ENCODE measurements at places on chromosomes 7 and 10.

- DNase-seq = no peak
These were observed 6.3 kb downstream of the TMEM60 start for GRCh38 chr7:77791956-77792355.

GRCh38 chr10:14757986-14758385, 16.7 kb downstream of the FAM107B start:
- no peak for DNase-seq

DNA sequence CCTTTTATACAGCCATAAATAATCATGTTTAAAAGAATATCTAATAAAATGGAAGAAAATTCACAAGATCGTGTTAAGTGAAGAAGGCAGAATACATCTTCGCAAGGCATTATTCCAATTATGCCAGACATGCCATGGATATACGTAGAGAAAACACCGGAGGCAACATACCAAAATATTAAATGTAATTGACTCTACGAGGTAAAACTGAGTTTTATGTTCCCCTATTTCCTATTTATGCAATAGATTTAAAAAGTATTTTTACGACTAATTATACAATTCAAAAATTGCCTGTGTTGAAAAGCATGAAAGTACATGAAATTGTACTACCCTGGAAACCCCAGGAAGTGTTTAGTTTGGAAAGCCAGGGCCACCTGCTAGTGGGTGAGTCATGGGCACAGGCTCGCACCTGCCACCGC, 936 bp upstream of the REPIN1 start:
- DNase-seq = no peak

GRCh38 chr7:50696810-50697582, 85.7 kb downstream of the GRB10 start:
- DNase-seq = no peak

GRCh38 chr7:29563590-29564495, at the start of gene PRR15:
TSS of gene PRR15 (plus strand) at chr7:29563835. CDS start at chr7:29566330, 2,495 bp downstream.
- no peak for DNase-seq

DNA sequence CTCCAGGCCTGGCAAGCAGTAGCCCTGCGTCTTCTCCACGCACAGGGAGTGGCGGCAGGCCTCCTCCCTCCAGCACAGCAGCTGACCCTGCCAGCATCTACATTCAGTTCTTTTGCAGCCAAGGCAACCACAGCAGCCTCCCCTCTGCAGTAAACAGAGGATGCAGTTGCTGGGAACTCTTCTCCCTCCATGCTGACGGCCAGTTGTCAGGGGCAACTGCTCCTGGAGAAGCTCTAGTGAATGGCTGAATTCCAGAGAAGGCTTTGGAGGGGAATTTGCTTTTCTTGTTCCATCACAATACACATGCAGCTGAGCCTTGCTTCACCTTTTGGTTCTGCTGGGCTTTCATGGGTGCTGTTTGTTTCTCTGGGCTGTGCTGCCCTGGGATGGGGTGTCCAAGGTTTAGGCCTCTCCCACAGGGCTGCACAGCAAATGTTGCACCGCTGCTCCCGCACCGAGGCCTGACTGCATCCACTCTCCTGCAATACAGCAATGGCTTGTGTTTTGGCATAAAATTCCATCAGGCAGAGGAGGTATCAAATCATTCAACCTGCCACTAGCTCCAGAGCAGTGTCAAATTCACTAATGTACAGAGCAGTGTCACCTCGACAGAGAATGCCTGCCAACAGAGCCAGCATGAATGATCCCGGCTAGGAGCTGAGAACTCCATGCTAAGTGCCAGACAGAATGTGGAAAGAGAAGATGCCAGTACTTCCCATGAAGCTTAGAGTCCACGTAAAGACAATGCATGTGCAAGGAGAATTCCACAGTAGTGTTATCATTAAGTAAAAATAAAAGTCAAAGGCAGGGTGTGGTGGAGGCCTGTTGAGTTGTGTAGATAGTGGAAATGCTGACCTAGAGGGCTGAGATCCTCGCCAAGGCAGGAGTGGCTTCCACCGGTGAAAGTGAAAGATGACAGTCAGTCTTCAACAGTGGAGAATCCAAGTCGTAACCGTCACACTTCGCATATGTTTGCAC, 399.6 kb downstream of the DPP6 start:
- no peak for DNase-seq

DNA sequence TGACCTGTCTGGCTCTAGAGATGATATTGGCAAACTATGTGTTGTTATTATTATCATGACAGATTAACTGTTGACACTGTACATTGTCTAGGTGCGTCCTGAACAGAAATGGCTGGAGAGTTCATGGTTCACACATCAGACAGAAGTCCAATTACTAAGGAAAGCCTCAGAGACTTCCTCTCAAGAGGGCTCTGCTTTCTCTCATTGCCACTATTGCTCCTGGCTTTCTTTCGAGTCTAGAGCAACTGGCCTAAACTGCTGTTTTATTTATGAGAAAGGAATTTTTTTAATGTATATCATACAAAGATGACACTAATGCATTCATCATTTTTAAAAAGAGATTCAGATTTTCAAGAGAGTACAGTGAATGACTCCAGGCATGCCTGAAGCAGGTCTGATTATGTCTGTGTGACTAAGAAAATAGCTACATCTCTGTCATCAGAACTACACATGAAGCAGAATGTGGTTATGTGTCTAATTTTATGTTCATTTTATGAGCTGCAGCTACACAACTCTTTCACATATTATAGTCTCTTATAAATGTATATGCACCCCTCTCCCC, 30.4 kb downstream of the NRCAM start:
- no peak for DNase-seq

DNA sequence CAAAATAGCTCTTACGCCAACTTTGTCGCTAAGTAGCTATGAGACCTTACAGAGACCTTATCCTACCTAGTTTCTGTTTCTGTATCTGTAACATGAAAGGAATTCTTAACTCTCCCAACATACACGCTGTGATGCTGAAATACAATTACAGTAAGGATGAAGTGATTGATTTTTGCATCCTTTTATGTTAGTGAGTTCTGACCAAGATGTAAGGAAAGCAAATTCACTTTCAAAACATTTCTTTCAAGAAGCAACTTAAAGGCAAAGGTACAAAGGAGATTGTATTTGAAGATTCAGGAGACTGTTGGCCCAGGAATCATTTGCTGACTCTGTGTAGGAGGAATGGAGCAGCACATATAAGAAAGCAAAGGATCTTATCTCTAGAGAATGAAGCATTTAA, 7.1 kb upstream of the ANK3 start:
- no peak for DNase-seq

DNA sequence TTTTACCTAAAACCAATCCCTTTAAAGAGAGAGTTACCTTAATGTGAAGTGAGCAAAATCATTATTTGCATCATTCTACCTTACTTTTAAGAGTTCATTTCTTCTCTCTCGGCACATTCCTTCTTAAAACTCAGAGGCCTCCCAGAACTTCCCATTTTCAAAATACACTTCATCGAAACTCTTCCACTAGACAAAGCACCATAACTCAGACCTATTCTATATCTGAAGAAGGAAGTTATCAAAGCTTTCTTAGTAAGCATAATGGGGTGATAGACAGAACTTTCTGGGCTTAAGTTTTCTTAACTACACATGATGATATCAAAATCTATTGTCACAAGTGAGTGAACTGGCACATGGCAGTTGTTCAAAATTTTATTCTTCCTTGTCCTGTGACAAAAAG, 24.6 kb upstream of the GNAT3 start:
- no peak for DNase-seq

- no peak for DNase-seq
These were observed at the start of gene ABCC2 for GRCh38 chr10:99782447-99783286. TSS of gene ABCC2 (plus strand) at chr10:99782640. CDS start at chr10:99782845, 205 bp downstream.

GRCh38 chr10:28020993-28021982, 22.4 kb upstream of the ODAD2 start:
- no peak for DNase-seq

GRCh38 chr7:51054231-51054630, 262.4 kb downstream of the COBL start:
- no peak for DNase-seq

GRCh38 chr7:36188906-36189305, 35.9 kb downstream of the EEPD1 start:
- DNase-seq = no peak

GRCh38 chr7:636396-636795, 90.1 kb upstream of the DNAAF5 start:
- DNase-seq = peak; percentile 55

DNA sequence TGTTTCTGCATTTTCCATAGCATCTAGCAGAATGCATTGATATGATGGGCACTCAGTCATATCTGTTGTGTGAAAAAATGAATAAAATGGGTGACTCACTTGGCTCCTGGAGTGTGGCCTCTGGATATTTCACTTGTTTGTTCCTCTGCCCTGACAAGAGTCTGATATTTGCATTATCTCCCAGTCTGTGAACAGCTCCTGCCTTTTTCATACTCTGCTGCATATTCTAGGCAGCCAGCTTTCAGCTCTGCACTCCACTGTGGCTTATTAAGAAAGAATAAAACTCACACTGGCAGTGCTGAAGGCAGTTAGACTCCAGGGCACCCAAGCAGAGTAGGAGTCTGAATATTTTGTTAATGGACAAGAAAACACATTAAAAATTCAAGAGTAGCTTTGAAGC, 623.9 kb downstream of the SORCS1 start:
- DNase-seq = no peak

DNA sequence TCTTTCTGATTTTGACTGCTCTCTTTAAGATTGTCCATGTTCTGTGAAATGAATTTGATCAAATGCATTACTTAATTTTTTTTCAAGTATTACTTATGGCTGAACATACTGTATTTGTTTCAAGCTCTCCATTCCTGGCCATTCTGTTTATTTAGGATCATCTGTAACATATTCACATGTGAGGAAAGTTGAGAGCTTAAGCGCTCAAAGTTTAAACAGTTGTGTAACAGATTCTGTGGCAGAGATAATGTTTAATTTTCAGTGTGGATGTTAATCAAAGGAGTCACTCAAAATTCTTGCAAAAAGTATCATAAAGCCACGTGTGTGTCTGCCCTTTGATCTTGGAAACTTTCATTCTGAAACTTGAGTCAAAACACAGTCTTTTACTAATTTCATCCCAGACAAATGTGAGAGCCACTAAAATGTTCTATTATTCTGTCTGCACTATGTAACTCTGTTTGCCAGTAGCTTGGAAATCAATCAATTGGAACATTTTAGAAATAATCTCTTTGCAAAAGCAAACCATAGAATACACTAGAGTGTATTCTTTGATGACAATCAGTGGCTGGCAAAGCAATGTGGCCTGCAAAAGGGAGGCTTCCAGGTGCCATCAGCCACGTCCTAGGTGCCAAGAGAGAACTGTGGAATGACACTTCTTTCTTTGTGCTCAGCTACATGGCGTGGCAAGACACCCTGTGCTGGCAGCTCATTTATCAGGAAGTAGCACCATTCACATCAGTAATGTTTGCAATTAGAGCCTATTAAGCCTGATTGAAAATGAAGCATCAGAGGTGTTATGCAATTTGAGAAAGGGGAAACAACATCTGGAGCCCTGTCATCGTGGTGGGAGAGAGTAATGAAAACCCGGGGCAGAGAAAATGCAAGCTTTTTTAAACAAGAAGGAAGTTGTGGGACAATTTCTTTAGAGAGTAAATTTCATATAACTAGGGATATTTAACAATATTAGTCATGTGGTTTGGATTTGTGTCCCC, 40.9 kb downstream of the ARL5B start:
- no peak for DNase-seq

- DNase-seq = no peak
These were observed 41.6 kb upstream of the EPHB6 start for GRCh38 chr7:142813226-142813625.

DNA sequence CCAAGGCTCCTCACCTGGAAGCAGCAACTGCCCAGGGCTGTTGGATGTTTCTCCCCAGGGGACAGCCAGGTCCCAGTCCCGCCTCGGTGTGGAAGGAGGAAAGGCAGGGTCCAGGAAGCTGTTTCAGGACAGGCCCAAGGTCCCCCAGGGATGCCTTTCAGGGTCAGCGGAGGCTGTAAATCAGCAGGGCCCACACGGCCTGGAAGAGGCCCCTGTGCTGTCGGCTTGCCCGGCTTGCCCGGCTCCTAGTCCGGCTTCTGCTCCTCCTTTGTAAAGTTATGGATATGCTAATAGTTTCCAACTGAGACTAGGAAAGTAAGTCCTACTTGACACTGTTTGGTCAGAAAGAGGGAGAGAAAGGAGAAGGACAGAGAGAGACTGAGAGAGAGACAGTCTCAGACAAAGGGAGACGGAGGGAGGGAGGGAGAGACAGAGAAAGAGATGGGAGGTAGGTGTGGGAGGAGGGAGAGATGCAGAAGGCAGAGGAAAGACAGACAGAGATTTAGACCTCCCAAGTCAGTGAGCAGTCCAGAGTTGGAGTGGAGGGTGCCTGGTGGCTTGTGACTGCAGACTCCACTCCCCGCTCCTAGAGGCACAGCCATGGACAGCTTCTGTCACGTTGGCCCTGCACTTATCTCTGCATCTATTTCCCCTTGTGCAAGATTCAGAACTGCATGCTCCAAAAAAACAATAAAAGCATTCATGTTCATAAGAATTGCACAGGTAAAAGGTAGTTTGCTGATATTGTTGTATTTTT, 10.5 kb downstream of the IKZF1 start:
- no peak for DNase-seq

- DNase-seq = peak; percentile 62
These were observed 58.3 kb downstream of the IKZF1 start for GRCh38 chr7:50362712-50363282.

GRCh38 chr7:95684037-95684436, 87.7 kb upstream of the PDK4 start:
- DNase-seq = no peak

DNA sequence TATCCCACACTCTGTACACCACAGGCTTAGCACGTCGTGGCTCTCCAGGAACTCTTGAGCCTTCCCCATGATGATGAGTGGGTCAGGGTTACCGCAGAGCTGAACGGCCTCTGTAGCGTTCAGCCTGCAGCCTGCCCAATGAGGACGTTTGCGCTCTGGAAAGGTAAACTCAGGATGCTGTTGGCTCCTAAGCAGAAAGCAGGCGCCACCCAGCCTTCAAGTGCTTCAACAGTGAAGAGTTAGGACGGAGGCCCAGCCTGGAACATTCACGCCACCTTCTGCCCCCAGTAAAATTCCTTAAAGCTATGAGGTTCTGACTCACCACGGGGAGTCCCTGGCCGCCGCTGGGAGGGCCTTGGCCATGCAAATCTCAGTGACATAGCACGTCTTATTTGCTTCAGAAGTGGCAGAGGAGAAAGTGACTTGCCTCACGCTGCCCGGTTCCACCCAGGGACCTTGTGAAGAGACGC, 161.5 kb upstream of the SH2B2 start:
- no peak for DNase-seq

DNA sequence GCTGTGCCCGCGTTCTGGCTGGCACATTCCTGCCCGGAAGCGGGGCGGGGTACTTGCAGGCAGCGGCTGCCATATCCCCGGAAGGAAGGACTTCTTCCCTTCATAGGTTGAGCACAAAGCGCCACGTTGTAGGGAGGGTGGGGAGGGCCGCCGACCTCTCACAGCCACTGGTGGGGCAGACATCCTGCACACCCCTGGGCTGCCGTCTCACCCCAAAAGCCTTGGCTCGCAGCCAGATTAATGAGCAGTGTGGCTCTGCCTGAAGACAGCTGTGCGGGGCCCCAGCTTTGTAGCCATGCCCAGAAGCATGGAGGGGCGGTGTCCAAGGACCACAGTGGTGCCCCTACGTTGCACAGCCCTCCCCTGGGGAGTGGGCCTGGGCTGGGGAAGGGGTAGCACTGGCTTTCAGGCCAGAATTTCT, 54.3 kb upstream of the DPYSL4 start:
- no peak for DNase-seq
